T-helper 2 cell treated with Interferon-gamma antibody and Interleukin-4, amounts not matched to agents 5 μg/mL and 100 μg/mL, for 36 hours (primary cell): ENCODE measurements at places on chromosomes 5 and 9.

DNA sequence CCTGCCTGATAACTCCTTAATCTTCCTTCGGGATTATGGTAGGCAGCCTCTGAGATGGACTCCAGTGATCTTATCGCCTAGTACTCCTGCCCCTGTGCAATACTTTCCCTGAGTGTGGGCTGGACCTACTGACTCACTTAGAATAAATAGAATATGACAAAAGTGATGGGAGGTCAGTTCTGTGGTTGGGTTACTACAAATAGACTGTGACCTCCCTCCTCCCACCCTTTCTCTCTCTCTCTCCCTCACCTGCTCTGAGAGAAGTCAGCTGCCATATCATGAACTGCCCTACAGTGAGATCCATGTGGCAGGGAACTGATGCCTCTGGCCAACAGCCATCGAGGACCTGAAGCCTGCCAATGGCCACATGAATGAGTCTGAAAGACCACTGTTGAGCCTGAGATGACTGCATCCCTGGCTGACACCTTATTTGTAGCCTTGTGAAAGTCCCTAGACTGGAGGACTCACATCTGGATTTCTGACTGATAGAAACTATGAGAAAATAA, 31.7 kb downstream of the NRG2 start:
- no peak for DNase-seq

DNA sequence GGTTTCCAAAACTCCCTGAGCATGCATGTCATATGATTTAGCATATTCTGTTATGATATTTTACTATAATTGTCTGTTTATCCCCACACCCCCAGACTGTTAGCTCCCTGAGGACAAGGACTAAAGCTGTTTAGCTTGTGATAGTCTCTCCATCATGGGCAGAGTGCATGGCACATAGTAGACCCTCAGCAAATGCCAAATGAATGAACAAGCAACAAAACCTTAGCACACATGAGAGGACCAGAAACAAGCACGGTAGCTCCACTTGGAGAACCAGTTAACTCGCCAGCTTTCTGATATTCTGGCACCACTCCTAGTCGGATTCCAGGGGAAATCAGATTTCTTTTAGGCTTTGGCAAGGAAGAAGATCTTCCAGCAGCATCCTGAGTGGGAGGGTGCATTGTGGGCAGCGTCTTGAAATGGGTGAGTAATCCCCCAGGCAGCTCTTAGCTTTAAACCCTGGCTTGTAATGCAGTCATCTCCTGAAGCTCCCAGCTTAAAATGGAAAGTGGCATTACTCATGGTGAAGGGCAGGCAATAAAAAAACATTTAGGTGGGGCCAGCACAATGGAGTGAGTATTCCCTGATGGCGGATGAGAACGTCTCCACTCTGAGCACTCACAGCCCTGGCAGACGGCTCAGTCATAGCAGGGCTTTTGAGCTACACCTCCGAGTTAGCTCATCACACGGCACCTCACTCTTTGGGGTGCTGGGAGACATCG, 41.1 kb downstream of the FGF1 start:
- no peak for DNase-seq

DNA sequence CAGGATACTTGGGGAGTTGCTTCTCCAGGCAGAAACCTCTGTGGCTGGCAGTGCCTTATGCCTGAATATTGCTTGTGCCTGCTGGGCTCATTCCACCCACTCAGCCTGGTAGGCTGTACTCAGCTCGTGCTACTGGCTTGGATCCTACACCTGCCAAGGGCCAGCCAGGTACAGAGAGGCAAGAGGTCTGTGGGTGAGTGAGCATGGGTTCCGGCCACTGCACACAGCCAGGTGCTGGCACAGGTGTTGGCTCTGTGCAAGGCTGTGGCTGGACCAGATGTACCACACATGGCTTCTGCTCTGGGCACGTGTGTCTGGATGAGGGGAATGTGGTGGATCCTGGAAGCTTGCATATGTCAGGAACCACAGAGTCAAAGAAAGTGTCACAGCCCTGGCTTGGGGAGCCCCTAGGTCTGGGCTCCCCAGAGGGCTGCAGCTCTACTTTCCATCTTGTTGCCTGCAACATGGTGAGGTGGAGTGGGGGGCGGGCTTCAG, 76.7 kb upstream of the C6 start:
- DNase-seq, result no peak

GRCh38 chr5:142405023-142405422, 80.2 kb upstream of the SPRY4 start:
- DNase-seq, result no peak

- no peak for DNase-seq
Observed at GRCh38 chr9:93230601-93231000, 46.7 kb downstream of the WNK2 start.

GRCh38 chr5:37770786-37771185, 69.1 kb downstream of the GDNF start:
- DNase-seq, result no peak

DNA sequence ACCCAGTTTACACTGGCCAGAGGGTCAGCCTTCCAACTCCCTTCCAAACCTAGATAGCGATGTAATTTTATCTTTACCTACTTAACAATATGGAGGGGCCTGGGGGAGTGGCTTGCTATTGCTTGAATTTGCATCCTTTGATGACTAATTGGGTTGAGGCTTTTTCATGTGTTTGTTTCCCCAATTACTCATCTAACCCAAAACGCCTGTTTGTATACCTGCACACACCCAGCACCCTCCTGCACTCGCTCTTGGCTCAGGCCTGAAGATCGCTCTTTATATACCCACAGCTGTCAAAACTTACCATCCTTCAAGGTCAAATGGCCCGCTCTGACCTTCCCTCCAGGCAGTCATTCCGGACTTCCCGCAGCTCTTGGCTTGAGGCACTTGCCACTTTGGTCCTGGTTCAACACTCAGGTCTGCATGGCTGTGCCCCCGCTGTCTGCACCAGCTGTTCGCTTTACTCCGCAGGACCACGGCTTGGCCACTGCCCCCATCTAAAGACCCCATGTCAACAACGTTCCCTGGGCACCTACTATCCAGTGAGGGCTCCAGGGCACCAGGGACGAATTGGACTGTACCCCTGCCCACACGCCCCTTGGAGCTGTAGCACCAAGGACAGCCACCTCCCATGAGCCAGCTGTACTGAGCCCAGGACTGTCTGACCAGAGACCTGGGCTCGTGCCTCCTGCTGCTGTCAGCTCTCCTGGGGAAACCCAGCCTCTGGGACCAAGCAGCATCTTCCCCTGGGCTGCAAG, 76.1 kb upstream of the ADAMTS2 start:
- DNase-seq, result no peak

- DNase-seq, result no peak
Observed at GRCh38 chr5:45089870-45090269, 281.1 kb downstream of the MRPS30 start.

DNA sequence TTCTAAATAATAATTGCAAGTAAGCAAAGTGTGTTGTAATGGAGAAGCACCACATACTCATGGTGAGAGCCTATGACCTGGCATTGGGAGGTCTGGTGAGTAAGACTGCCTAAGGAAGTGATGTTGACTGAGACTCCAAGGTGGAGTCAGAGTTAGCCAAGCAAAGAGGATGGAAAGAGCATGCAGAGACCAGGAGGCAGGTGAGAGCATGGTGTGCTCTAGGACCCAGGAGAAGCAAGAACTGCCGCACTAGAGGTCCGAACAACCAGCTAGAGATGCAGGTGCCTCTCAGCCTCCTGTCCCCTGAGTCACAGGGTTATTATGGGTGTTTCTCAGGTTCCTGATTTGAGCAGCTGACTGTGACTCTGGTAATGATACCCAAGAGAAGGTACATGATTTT, 27.3 kb downstream of the ANP32B start:
- DNase-seq, result no peak

DNA sequence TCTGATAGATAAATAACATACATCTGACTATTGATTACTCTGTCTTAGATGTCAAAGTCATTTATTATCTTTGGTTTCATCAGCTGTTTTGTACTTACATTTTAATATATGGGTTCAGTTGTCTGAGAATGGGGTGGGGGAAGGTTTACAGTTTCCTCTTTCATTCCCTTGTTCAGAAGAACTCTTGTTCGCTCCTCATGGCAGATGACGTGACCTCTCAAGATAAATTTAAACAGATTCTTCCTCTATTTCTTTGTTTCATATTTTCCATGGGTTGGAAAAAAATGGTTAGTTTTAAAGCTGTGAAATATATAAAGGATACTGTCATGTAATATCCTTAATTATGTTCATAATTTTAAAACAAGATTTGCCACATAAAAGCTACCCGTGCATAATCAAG, 61.4 kb downstream of the TSSK1B start:
- DNase-seq, result no peak

- DNase-seq, result no peak
Observed at GRCh38 chr5:147203213-147203612, 31.6 kb upstream of the STK32A start.

GRCh38 chr5:31888564-31888963, 249.6 kb downstream of the PDZD2 start:
- DNase-seq, result no peak
